ENCODE measurements at places on chromosomes 5 and 9.

DNA sequence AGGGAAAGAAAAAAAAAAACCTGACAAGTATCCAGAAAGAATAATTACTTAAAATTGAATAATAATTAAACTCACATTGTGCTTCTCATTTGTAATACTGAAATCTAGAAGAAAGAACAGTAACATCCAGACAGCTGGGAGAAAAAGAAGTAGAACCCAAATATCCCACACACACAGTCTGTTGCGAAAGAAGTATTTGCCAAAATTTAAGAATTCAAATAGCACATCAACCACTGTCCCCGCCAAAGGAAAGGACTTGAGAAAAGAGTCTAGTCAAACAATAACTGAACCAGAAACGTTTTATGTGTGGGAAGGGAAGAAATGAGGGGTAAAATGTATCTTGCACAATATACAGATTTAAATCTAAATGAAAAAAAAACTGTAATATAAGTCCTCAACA lies 202.8 kb downstream of the MLLT3 start:
- DNase-seq, result no peak

DNA sequence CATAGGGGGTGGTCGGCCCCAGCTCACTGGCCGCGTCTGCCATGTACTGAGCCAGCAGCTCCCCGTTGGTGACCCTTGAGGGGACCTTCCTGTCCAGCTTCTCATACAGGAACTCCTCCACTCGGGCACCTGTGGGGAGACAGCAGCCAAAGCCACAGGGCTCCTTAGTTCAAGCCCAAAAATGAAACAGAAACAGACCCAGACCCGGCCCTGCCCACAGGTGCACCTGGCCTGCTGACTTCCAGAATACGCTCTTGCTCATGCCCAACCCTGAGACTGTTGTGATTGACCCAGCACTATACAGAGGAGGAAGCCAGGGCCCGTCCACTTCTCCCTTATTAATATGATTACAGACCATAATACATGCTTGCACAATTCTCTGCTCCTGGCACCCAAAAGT lies 7.0 kb downstream of the SH3GLB2 start:
- DNase-seq, result no peak

- DNase-seq, result no peak
These were observed 7.3 kb downstream of the CDC14B start for GRCh38 chr9:96612105-96612965.

- no peak for DNase-seq
These were observed 3.6 kb upstream of the SPATA31E1 start for GRCh38 chr9:87878989-87879511.

GRCh38 chr9:86126998-86127972 lies 27.9 kb upstream of the GOLM1 start:
- peak; percentile 75 for DNase-seq

DNA sequence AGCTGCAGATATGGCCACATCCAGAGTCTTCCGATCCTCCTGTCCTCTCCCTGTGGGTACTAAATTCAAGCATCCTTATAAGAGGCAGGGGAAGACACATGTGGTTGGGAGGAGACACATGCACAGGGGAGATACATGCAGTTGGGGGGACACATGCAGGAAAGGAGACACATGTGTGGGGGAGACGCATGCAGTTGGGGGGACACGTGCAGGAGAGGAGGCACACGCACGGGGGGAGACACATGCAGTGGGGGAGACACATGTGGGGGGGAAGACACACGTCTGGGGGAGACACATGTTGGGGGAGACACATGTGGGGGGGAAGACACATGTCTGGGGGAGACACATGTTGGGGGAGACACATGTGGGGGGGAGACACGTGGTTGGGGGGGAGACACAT lies 21.2 kb upstream of the OLFM1 start:
- DNase-seq, result no peak

DNA sequence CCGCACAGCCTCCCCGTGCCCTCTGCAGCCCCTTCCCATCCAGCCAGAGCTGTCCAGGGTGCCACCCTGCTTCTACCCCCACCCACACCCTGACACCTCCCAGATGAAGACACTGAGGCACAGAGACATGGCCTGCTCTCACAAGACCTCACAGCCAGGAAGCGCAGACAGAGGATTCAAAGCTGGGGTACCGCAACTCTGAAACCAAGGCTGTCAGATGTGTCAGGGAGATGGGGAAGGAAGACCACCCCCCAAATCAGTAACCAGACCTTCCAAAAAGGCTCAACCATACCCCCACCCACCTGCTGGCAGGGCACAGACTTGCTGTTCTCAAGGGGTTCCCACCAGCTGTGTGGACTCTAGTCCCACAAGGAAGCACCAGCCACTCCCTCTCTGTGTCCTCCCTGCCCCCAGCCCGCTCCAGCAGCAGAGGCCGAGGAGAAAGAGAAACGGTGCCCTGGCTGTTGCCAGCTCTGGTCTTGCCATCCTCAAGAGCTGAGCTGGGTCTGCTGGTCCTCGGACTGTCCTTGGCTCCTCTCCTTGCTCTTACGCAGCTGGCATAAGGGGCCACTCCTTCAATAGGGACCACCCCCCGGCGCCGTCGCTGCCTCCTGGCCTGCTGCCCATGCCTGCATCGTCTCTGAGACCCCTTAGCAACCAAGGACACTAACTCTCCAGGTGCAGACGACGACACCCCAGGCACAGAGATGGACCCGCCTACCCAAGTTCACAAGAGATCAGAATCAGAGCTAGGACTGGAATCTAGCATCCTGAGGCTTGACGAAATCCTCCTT lies 699 bp downstream of the AKNA start:
- DNase-seq, result no peak

DNA sequence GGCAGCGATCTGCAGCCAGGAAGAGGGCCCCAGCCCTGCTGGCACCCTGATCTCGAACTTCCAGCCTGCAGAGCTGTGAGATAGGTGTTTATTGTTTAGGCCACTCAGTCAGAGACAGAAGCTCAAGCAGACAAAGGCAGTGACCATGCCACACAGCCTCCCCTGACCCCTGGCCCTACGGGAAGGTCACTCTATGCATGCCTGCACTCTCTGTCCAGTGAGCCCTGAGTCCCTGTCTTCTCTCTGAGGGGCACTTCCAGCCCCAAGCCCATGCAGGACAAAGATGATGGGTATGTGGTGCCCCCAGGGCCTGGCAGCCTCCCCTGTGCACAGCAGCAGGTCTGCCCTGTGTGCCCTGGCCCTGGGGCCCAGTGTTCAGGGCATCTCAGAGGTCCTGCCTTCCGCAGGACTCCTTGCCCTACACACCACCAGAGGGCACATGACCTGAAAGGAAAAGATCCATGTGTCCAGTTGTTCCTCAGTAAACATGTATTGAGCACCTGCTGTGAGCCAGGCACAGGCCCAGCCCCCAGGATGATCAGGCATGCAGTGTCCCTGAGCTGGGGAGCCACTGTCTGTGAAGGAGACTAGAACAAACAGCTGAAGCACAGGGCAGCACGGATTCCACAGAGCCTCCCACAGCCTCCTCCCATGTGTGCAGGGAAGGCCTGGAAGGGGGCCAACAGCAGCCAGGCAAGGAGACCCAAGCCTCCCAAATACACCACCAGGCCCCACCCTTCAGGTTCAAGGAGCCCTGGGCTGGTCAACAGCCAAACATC lies 109.3 kb downstream of the ATPSCKMT start:
- DNase-seq, result no peak

DNA sequence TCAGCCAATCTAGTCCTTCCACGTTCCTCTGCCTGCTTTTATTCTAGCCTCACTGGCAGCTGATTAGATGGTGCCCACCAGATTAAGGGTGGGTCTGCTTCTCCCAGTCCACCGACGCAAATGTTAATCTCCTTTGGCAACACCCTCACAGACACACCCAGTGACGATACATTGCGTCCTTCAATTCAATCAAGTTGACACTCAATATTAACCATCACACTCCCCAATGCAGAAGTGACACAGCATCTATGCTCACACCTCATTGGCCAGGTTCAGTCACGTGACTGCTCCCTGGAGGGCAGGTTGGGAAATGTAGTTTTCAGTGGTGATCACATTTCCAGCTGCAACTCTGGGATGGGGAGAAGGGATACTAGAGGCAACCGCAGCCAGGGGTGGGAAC lies 13.0 kb downstream of the SUSD3 start:
- no peak for DNase-seq

DNA sequence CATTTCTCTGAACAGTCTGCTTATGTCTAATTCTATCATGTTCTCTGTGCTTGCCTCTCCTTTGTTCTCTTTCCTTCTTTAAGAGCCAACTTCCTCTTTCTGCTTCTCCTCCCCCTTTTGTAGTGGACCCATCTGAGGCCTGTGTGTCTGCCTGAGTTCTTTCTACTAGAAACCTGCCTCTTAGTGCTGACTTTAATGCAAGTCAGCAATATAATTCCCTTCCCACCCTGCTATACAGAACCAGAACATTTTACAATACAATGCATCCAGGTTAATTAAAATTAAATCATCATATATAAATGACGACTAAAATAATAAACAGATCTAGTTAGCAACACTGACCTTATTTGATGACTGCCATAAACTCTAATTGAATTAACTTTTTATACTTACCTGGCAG lies 82.6 kb upstream of the GAS1 start:
- no peak for DNase-seq

DNA sequence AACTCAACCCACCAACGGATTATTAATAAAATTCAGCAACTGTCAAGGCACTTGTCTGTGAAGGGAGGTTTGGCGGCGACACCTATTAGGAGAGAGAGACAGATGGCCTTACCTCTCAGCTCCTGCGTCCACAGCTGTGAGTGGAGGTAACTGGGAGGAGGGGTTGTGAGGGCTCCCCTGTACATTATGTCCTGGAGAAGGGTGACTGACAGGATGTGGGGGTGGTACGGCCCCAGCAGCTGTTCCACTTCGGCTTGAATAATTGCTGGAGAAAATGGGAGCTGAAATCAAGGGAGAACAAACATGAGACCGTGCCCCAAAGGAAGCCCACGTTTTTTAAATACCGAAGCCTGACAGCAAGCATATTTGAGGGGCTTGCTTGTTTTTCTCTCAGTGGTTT lies 353.5 kb upstream of the RFX3 start:
- no peak for DNase-seq

GRCh38 chr5:138245717-138246116 lies 28.7 kb downstream of the GFRA3 start:
- DNase-seq, result no peak

- DNase-seq, result no peak
These were observed 153.7 kb downstream of the TLE1 start for GRCh38 chr9:81535542-81536241.

- no peak for DNase-seq
These were observed 27.9 kb downstream of the ANXA1 start for GRCh38 chr9:73179589-73179988.

DNA sequence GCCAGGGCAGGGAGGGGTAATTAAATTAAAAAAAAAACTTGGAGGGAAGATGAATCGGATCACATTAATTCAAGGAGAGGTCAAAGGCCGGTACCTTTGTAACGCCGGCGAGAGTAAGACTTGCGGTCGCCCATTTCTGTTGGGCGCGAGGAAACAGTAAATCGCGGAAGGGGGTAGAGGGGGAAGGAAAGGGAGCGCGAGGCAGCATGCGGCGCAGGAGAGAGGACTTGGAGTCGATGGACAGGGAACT lies 324 bp upstream of the RGMB start:
- DNase-seq, result no peak

DNA sequence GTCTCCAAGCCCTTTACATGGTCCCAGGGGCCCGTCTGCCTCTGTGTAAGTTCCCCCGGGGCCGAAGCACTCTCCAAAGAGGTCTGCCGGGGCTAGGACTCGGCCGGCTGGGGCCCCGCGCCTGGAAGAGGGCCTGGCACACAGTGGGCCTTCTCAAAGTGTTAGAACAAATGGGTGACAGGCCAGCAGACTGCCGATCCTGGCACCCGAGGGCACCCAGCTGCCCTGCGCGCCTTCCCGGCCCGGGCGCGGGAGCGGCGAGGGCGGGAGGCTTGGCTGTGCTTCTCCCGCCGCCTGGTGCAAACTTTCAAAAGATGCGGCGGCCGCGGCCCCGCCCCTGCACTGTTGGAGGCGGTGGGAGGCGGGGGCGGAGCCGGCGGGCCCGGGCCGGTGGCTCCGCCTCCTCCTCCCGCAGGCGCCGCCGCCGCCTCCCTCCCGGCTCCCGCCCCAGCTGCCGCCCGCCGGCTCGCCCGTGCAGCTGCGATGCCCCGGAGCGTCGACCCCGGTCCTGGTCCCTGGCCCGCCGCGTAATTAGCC lies at the start of gene NEURL1B:
NEURL1B (plus strand) TSS at position 442 of the 537 bp plus-strand sequence. CDS start 144 bp downstream, outside the sequence.
- DNase-seq, result peak; percentile 60

DNA sequence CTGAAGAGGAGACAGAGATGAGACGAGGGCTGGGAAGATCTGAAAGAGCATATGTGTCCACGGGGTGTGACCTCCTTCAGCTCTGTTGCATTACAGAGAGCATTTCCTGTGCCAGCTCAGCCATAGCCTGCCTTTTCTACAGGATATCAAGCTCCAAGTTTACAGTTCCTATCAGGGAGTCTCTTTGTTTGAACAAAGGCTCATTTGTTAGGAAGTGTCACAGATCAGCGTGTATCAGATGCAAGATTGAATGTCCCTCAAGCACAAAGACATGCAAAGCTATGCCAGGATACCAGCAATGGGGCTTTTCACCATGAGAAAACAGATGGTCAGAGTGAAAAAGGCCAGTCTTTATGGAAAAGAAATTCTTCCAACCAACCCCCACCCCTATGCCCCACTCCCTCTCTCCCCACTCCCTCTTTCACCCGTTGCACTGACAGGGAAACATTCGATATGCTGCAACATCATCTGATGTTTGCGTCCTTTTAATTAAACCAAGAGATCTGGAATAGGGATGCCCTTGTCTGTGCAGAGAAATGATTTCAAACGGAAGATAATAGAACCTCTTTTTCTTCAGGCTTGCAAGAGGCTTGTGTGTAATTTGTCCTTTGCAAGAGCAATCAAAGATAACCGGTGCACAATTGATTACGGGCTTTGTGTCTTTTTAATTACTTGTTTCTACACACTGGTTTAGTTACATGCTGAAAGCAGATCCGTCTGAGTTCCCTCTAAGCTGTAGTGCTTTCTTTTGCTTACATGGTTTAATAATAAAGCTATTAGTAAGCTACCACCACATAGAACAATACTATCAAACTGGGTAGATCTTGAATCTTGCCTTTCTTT lies 263.1 kb upstream of the RGMB start:
- no peak for DNase-seq

GRCh38 chr9:3036333-3036700 lies 192.4 kb upstream of the PUM3 start:
- DNase-seq, result no peak

DNA sequence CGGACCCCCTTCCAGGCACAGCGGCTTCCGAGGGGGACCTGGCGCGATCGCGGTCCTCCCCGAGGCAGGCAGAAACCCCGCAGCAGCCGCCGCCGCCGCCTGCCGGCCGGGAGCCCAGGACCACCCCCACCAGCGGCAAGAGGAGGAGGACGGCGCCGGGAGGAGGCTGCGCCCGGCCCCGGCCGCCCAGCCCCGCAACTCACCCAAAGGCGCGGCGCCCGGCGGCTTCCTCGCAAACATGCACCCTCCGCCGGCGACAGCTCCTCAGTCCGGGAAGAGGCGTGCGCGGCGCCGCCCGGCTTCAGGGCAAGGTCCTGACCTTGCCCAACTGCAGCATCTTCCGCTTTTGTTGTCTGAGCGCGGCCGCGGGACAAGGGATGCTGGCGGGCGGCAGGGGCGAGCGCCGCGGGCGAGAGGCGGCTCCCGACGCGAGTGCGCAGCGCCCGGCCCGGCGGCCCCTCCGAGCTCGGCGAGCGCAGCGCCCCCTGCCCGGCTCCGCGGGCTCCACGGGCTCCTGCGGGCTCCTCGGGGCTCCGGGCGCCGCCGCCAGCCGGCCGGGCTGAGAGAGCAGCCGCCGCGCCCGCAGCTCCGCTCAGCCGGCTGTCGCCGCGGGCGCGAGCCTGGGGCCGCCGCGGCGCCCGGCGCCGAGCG lies 507 bp downstream of the CTNND2 start:
- peak; percentile 69 for DNase-seq

All from progenitor cell of endocrine pancreas (in vitro differentiated cells).